ENCODE measurements at places on chromosomes 5 and 9.

- no peak for DNase-seq
These were observed 41.3 kb upstream of the ORM1 start for GRCh38 chr9:114281473-114282103.

GRCh38 chr5:87233143-87233542, 34.5 kb upstream of the RASA1 start:
- DNase-seq = no peak

DNA sequence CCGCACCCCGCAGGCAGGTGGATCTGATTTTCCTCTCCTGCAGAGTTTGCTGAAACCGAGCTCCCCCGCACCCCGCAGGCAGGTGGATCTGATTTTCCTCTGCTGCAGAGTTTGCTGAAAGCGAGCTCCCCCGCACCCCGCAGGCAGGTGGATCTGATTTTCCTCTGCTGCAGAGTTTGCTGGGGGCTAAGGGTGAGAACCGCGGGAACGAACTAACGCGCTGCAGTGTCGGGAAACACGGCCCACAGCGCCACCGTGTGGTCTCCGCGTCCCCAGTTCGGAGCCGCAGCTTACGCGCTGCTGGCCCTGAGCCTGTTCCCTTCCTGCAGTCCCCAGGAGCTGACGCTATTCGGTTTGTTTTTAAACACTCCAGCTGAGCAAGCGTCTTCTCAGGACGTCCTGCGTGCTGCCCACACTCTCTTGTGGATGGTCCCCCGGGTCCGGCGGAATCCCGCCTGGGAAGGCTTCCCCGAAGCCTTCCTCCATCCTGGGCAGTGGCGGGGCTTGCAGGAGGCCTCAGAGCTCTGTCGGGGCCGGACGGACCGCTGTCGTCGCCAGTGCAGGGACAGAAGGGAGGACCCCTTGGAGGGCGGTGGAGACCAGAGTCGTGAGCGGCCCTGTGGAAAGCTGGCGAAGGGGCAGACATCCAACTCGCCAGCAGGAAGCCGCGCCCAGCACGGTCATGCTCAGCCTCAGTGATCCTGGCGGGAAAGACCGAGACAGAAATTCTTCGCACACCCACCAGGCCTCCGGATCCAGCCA, 121.2 kb upstream of the LPCAT1 start:
- DNase-seq = peak; percentile 66

- no peak for DNase-seq
These were observed 278.0 kb downstream of the NTRK2 start for GRCh38 chr9:84947412-84947972.

DNA sequence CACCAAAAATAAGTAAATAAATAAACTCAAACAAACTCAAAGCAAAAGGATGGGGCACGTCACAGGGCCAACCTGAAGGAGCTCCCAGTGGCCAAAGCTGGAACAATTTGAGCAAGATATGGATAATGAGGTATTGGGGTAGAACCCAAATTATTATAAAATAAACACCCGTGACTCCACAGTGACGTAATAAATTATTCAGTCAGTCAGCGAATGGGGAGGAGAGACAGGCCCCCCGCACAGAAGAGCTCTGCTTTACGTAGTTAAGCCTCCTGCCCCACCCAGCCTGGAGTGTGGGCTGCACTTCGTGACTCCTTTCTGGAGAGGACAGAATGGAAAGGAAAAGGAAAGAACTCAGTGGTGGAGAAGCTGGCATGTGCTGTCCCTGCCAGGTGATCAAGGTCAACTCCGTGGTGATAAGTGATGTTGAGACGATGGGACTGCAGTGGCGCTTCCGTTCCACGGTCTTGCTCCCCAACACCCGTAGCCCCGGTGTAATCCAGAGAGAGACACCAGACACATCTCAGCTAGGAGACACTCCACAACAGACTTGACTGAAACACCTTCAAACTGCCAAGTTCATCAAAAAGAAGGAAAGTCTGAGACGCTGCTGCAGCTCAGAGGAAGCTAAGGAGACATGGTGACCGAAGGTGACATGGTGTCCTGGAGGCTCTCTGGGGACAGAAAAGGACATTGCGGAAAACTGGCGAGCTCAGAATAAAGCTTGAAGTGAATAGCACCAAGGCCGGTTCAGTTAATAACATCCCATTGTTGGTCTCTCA, 83.3 kb upstream of the COL5A1 start:
- DNase-seq = no peak

DNA sequence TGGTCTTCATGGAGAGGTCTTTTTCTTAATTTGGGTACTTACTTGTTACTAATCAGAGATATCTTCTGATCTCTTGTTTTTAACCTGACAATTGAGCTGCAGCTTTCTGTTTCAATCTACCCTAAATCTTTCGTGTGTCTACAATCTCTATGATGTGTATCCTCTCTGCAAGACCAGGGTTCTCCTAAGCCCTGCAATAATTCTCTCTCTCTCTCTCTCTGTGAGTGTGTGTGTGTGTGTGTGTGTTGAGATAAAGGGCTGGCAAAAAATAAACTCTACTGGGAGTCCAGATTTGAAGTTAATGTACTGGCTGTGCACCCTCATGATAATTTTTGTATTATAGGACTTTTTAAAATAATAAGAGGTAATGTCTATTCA, 57.8 kb upstream of the FBXL7 start:
- no peak for DNase-seq

DNA sequence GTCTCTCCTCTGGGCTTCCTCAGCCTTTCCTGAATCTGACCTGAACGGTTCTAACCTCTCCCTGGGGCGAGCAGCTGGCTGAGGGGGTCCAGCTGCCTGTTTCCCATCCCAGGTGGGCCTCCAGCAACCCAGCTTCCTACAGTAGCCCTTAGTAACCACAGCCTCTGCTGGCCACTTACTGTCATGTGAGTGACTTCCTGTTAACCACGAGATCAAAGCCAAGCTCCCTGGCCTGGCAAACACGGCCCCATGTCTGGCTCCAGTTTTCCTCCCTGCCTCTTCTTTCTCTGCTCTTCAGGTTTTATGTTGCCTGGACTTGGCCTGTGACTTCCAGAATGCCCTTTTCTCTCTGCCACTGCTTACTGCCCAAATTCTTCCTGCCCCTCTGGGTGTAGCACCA, 47.2 kb upstream of the DAB2IP start:
- no peak for DNase-seq

- DNase-seq = no peak
These were observed 70.4 kb upstream of the TLE1 start for GRCh38 chr9:81759680-81760215.

All from CD8-positive, alpha-beta memory T cell (primary cell).